ENCODE measurements at places on chromosomes 3 and 15.
A peak's percentile ranks its signal among the peaks of the same experiment; 100 is the strongest.

- DNase-seq = no peak
These were observed 22.5 kb downstream of the PXK start for GRCh38 chr3:58355179-58355578.

DNA sequence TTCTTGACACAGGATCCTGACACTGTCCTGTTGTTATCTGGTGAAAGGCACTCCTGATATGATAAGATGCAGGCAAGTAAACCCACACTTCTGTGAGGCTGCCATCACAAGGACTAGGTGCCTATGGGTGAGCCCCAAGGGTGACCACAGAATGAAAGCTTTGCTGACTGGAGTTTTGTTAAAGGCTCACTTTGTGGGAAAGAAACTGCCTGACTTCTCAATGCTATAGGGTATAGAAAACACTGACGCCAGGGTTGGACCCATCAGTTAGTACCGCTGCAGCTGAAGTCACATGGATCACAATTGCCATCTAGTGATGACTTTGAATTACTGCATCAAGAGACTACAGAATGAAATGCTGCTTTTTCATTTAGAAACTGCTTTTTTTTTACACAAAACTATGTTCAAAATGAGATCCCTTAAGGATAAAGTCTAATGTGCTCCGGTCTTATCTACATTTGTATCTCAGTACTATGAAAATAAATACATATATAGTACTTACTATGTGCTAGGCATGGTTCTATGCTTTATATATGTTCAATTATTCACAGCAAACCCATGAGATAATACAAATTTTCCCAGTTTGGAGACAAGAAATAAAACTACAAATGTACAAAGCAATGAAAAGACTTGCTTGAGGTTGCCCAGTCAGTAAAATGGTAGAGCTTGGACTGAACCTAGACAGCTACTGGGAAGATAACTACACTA, 64.2 kb upstream of the CMSS1 start:
- DNase-seq = peak; percentile 94

DNA sequence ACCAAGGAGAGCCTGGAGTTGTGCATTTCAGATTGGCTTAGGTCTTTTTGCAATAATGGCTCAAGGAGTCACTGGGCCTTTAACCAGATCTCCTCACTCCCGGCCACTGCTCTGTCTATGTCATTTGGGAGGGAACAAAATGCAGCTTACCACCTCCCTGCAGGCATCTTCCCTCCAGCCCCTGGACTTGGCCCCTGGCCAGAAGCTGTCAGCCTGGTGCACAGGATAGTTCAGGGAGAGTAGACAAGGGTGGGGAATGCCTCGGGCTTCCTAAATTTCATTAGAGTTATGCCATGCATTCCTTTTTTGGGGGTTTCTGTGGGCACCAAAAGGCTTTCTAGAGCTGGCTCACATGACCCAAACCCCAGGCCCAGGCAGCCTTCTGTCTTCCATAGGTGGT, 70.2 kb upstream of the HRH1 start:
- DNase-seq = no peak

- no peak for DNase-seq
These were observed 3.6 kb downstream of the PRSS50 start for GRCh38 chr3:46713898-46714552.

GRCh38 chr3:135383301-135383700, 582.2 kb upstream of the PPP2R3A start:
- DNase-seq = no peak

GRCh38 chr3:182165234-182165633, 453.5 kb downstream of the SOX2 start:
- no peak for DNase-seq

- no peak for DNase-seq
These were observed 755.7 kb upstream of the ALCAM start for GRCh38 chr3:104610730-104611652.

GRCh38 chr3:5388091-5388490, 200.6 kb downstream of the EDEM1 start:
- no peak for DNase-seq

DNA sequence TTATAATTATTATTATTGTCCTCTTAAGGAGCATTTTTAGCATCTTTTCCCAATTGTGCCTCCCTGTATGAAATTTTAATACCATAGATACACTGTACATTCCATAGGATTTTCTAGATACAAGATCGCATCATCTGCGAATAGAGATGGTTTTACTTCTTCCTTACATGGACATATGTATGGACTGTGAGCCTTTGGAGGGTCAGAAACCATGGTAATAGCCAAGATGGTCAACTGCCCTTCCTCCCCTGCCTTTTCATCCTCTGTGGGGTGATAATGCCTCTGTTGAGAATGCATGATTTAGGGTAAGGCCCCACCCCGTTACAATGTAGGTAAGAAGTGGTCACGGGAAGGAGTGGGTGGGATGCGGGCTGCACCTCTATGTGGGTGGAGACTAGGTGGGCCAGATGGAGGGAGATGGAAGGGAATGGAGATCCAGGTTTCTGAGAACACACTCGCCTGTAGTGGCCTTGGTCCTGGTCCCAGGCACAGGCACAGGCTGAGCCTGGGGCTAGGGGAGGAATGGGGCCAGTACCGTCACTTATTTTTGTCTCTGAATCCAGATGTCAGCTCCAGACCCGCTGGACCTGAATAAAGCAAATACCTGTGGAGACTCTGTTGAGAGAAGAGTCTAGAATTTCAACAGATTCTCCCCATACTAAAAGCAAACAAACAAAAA, 31.7 kb downstream of the GOLGA6A start:
- no peak for DNase-seq

DNA sequence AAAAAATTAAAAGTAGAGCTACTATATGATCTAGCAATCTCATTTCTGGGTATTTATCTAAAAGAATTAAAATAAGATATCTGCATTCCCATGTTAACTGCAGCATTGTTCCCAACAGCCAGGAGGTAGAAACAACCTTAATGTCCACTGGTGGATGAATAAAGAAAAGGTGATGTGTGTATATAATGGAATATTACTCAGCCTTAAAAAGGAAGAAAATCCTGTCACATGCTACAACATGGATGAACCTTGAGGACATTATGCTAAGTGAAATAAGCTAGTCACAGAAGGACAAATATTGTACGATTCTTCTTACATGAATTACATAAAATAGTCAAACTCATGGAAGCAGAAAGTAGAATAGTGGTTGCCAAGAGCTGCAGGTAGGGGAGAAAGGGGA, 119.4 kb upstream of the BHLHE40 start:
- no peak for DNase-seq

- DNase-seq = no peak
These were observed 122.5 kb downstream of the TJP1 start for GRCh38 chr15:29699791-29700190.

DNA sequence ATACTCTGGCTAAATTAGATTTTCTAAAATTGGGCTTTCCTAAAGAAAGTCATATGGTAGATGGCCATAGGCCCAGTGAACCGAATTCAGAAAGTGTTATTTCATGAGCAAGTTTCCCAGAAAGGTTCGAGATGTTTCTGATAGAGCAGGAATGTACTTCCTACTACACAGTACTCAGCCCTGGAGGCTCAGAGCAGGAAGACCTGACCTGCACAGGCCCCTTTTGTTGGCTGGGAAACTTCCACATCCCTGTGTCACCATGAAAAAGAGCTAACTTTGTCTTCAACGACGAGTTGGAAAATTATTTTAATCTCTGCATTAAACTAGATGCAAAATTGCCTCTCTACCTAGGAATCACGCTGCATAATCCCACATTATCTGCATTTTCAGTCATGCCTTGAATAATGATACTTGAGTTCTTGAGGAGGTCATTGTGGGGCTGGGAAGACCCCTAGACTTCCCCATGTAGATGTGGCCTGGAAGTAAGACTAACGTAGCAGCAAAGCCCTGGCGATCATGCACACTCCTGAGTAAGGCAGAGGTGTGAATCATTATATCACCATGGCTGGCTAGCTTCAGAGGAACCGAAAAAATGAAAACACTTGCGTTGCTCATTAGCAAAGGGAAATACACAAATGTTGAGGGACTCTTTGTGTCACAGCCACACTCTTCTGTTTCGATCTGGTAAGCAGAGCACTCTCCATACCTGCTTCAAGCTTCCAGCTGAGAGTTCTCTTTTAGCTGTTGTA, 47.1 kb downstream of the CMTM7 start:
- peak; percentile 18 for DNase-seq

GRCh38 chr15:89358755-89359439, 24.3 kb upstream of the POLG start:
- peak; percentile 72 for DNase-seq

DNA sequence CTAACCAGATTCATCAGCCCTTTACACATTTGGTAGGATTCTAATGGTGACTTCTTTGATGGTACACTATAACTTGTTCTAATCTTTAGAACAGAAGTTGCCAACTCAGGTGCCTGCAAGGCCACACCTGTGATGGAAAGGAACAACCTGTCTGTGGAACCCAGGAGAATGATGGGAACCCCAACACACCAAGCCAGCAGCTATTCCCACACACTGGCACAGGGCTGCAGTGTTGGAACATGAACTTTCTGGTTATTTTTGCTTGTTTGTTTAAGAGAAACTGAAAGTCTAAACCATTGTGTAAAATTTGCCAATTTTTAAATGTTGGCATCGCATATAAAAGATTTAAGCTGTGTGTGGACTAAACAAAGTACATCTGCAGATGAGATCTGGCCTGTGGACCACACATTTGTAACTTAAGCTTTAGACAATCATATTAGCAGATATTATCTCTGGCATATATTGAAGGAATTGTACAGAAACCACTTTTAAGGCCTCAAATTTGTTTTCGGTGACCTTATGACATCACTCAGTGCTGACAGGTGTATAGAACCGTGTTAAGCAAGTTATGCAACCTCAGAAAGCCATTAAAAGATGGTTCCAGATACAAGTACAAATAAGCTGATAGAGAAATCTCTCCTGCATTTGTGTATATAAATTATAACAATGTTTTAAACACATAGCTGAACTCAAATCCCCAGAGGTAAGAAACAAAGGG, 242.9 kb downstream of the SLC9A9 start:
- no peak for DNase-seq

DNA sequence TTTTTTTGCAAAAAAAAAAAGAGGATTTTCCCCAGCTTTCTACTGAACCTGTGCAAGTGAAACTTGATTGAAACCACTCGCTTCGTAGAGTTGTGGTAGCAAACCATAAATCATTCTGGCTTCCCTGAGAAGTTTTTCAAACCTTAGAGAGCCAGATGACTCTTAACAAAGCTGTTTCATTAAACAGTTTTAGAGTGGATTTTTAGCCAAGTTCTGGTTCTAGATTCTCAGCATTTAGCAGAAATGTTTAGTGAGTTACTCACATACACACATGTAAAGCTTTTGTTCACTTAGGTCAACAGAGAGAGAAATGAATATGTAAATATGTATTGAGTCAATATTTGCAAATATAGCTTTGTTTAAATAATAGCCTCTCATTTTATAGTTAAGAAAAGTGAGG, 18.1 kb upstream of the CCR9 start:
- no peak for DNase-seq

DNA sequence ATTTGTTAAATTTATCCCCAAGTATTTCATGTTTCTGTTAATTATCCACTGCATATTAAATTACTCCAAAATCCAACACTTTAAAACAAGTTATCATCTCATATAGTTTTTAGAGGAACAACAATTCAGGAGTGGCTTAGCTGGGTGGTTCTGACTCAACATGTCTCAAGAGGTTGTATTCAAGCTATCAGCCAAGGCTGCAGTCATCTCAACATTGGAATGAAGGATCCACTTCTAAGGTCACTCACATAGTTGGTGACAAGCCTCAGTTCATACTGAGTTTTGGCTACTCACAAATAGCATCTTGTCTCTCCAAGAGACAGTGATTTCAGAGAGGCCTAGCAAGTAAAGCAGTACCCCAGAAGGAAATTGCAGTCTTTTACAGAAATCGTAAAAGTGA, 134.7 kb downstream of the NR2E3 start:
- no peak for DNase-seq

- DNase-seq = no peak
These were observed 7.9 kb upstream of the PDE8A start for GRCh38 chr15:84973492-84974460.

DNA sequence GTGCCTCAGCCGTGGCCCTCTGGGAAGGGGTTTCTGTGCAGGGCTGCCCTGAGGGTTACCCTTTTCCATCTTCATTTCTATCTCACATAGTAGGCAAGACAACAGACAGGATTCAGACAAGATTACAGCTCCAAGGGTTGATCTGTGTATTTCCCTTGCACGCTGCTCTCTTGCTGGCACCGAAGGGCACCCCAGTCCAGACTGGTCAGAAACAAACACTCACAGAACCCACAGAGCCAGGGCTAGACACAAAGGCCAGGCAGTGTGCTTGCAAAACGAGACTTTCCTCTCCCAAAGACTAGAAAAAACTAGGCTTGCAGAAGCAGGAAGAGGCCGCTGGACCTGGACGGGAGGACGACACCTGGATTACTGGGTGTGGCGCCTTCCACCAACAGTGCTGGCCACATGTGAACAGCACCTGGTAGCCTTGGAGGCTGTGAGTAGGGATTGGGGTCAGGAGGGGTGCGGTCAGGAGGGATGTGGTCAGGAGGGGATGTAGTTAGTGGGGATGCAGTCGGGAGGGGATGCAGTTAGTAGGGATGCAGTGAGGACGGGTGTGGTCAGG, 96.8 kb downstream of the BDH1 start:
- DNase-seq = no peak

DNA sequence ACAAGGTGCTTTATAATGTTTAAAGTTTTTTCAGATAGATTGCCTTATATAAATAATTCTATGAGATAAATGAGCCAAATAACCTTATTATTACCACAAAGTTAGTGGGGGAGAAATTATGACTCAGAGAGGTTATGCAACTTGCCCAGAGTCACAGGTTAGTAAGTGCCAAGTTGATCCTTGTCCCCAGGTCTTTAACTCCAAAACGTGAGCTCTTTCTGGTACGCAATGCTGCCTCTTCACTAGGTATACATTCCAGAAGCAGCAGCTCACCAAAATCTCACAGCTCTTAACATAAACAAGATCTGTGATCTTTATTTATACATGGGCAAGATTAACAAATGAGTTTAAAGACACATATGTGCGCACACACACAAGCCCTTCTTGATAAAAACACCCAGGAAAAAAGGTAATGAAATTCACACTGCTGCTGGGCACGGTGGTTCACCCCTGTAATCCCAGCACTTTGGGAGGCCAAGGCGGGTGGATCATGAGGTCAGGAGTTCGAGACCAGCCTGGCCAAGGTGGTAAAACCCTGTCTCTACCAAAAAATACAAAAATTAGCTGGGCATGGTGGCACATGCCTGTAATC, 59.8 kb upstream of the NR2F2 start:
- peak; percentile 56 for DNase-seq

- DNase-seq = no peak
These were observed 5.9 kb upstream of the TRA2B start for GRCh38 chr3:185943760-185944106.
